Fibroblast of upper back skin (primary cell): ENCODE measurements at places on chromosomes 4 and X.

GRCh38 chr4:137524725-137525369 lies 7.4 kb downstream of the PCDH18 start:
- peak; percentile 89 for DNase-seq

- DNase-seq, result peak; percentile 68
Measured at GRCh38 chr4:109005523-109005922, 242.7 kb upstream of the ETNPPL start.

DNA sequence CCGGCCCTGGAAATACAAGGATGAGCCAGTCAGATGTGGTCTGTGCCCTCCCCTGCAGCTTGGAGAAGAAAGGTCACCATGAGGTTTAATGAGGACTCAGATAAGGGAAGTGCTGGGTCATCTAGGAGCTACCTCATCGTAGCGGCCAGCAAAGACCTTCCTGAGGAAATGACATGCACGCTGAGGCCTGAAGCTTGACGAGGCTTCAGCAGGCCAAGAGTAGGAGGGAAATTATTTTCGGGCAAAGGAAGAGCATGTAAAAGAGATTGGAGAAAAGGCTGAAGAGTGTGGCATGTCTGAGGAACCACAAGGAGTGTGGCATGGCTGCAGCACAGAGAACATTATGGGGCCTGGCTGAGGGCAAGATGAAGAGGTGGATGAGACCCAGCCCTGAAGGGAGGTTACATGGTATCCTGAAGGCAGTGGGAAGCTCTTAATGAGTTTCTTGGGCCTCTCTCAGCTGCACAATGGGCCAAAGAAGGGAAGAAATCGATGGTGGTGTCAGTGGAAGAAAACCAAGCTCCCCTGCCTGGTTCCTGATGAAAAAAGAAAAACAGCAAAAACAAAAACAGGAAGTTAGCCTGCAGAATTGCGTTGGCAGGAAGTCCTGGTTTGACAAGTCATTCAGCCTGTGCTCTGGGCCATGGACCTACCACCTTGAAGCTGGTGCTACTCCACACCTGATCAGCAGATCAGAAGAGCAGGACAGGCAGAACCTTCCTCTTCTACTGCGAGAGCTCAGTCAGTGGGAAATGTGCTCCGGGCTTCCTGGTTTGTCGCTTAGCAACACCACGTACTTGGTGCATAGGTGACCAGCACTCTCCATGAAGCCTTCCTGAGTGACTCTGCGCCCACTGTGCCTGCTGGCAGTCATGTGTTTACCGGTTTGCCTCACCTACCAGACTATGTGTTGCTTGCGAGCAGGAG lies 134.5 kb upstream of the KLF3 start:
- no peak for DNase-seq

- no peak for DNase-seq
Measured at GRCh38 chrX:24475480-24475879, 10.4 kb downstream of the PDK3 start.

- DNase-seq, result peak; percentile 61
Measured at GRCh38 chr4:140427106-140427918, at the start of gene CLGN. Gene CLGN, minus strand, starts transcription at chr4:140427648. Its CDS starts 14,570 bp downstream, at chr4:140413078.

GRCh38 chr4:168859100-168859499 lies 151.0 kb downstream of the CBR4 start:
- DNase-seq, result no peak

GRCh38 chrX:134936542-134936941 lies 54.2 kb upstream of the SMIM10 start:
- peak; percentile 78 for DNase-seq

GRCh38 chr4:40199999-40200874 lies 3.4 kb downstream of the RHOH start:
- peak; percentile 48 for DNase-seq

DNA sequence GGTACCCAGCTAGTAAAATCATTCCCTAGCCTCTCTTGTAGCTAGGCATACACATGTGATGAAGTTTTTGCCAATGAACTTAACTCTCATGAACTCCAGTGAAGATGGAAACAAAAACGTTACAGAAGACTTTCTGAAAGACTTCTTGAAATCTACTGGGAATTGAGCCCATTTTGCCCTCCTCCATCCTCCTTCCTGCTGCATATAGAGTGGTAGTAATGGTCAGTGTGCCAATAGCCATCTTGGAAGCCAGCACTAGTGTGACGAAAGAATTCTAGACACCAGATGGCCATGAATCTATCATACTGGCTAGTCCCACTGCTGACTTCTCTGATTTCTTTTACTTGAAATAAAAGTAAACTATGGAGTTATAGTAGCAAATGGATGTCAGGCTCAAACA lies 30.9 kb upstream of the PPA2 start:
- no peak for DNase-seq

- DNase-seq, result peak; percentile 92
Measured at GRCh38 chr4:22485737-22486136, 30.1 kb downstream of the ADGRA3 start.

DNA sequence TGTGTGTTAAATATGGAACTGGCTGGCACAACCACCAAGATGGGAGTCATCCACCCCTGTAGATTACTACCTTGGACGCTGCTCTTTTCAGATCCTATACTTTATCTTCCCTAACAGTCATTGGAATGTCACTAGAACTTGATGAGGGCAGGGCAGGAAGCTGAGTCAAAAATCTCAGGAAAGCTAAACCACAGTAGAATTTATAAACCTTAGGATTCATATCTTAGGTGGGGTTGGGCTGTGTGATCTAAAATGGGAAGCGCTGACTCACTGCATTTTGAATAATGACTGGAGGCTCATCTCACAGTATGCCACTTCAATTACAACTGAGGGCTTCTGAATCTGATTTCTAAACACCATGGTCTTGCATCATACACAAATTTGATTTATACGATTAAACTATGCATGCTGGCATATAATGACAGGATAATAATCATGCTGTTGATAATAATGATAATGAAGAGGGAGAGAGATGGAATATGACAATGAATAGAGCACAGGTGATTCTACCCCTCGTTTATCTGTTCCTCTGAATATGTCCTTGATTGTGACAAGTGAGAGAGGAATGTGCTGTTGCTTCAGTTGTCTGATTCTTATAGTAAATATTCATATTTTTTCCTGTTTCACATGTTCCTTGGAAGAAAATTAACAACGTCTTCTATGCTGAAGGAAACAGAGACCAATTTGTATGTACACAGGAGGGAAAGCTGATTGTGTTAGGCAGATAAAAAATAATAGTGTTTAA lies 270.3 kb upstream of the HS3ST1 start:
- peak; percentile 83 for DNase-seq

DNA sequence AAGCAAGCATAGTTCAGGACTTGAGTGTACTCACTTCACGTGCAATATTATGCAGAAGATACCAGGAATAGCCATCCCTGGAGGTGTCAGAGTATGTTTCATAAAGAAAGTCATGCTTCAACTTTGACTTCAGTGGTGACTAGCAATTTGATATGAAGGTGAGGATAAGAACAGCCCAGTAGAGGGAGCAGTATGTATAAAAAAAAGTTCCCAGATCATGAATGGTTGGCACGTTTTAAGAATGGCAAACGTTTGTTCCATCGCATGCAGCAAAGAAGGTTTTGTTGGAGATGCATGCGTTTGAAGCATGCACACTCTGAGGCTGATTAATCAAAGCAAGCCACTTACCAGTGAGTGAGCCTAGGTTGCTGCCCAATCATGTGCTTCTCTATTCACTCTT lies 33.5 kb upstream of the SLITRK4 start:
- DNase-seq, result no peak

DNA sequence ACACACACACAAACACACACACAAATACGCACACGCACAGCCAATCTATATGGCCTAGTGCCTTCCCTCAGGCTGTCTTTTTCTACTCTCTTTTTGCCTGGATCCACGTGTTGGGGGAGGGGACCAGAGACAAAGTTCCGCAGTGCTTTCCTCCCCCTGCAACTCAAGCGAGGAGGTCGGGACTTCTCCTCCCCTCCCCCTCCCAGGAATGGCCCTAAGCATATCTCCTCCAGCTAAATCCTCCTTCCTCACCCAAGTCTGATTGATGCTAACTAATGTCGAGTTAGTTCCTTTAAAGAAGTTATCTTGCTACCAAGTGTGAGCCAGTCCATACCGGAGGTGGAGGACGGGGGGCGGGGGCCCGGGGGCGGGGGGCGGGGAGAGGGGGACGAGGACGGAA lies 141.2 kb upstream of the ZIC3 start:
- DNase-seq, result no peak

- no peak for DNase-seq
Measured at GRCh38 chr4:58587856-58588255, 1477.7 kb upstream of the IGFBP7 start.

DNA sequence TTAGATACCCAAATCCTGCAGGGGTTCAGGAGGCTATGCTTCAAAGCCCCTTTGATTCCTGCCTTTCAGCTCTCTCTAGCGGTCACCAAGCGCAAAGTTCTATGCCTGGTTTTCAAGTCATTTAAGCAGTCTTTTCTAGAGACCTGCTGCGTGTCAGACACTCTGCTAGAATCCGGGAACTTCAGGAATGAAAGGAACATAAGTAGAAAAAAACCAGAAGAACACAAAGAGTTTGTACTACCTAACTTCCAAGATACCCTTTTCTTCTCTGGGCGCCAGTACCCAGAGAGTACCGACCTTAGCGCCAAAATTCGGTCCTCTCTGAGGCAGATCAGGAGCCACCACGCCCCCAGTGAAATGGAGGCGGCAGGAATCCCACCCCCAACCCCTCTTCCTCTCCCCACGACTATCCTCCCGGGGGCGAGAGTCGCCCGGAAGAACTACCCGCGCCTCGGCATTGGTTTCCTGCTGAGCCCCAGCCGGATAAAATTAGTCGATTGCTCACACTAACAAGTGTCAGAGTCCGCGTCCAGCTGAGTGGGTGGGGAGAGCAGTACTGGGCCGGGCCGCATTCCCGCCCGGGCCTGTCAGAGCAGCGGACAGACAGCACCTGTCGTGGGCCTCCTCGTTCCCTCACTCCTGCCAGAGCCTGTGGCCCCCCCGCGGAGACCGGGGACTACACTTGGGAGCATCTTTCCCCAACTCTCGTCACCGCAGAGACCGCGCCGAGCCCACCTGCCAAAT lies 78.8 kb downstream of the RLIM start:
- peak; percentile 73 for DNase-seq

- DNase-seq, result no peak
Measured at GRCh38 chr4:186902361-186902760, 178.7 kb upstream of the FAT1 start.

DNA sequence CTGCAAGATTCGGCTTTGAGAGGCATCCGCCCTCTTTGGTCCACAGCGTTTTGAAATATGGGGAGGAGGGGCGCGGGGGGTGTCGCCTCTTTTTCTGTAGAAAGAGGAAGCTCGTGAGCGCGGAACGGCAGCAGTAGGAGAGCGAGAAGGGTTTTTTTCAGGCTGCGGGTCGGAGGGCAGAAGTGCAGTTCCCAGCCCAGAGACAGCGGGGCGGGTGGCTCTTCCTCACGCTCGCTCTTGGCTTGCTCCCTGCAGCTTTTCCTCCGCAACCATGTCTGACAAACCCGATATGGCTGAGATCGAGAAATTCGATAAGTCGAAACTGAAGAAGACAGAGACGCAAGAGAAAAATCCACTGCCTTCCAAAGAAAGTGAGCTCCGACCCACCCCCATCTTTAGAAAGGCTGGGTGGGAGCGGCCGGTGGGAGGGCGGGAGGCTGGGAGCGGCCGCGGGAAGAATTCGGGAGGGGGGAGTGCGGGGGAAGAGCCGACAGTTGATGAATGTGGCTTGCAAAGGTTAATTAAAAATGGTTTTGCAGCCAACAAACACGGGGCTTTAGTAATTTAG lies 1.2 kb downstream of the TMSB4X start:
- peak; percentile 72 for DNase-seq

DNA sequence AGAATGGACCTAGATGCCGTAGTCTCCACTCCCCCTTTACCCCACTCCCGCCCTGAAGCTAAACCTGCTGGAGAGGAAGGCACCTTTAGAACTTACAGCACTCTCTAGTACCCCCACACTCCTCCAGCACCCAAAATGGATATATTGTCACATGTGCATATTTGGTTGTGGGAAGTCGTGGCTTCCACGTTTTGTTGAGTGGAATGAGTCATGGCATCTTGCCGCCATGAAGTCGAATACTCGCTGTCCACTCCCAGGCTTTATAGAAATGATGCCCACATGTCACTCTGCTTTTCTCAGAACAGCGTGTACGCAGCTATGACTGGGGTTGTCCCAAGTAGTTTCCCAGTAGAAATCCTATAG lies 545 bp downstream of the ABCE1 start:
- peak; percentile 61 for DNase-seq

GRCh38 chr4:82721819-82722423 lies 76.7 kb downstream of the SCD5 start:
- DNase-seq, result no peak

- no peak for DNase-seq
Measured at GRCh38 chr4:5009796-5010195, 9.5 kb downstream of the CYTL1 start.

DNA sequence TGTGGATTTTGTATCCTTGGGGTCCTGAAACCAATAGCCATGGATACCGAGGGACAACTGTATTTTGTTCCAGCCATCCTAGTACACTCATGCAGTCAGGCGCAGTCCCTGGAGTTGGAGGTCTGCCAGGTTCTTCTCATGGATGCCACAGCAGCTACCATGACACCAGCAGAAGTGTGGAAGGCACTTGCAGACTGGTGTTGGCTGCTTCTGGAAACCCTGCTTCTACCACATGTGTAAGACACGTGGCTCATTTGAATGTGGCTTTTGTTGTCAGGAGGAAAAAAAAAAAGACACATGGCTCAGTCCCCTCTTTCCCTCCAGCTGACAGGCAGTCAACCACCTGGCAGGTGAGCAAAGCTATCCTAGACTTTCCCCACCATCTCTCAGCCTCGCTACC lies 19.4 kb downstream of the DRD5 start:
- DNase-seq, result no peak

DNA sequence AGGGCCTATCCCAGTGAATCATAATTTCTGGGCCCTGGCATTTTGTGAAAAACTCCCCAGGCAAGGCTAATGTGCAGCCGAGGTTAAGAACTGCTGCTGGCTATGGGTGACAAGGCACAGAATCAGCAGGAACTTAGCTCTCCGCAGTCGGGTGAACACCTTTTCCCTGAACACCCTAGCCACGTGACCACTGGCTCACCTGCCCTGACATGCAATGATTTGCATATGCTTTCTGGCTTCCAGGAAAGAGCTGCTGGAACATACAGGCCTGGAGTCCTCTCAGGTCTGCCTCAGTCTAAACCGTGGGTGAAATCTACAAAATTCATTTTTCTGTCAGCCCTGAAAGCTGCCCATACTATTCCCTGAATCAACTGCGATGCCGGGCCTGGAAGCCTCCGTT lies 56.6 kb downstream of the ZNF827 start:
- no peak for DNase-seq

GRCh38 chr4:87087420-87087819 lies 133.0 kb downstream of the KLHL8 start:
- no peak for DNase-seq

GRCh38 chr4:54625391-54625790 lies 32.4 kb upstream of the KIT start:
- no peak for DNase-seq

GRCh38 chr4:1802151-1802715 lies 9.1 kb downstream of the FGFR3 start:
- no peak for DNase-seq

GRCh38 chrX:42398967-42399631 lies 378.9 kb downstream of the PPP1R2C start:
- DNase-seq, result no peak
